Fibroblast of skin of right biceps (primary cell): ENCODE measurements at places on chromosomes 4 and X.

DNA sequence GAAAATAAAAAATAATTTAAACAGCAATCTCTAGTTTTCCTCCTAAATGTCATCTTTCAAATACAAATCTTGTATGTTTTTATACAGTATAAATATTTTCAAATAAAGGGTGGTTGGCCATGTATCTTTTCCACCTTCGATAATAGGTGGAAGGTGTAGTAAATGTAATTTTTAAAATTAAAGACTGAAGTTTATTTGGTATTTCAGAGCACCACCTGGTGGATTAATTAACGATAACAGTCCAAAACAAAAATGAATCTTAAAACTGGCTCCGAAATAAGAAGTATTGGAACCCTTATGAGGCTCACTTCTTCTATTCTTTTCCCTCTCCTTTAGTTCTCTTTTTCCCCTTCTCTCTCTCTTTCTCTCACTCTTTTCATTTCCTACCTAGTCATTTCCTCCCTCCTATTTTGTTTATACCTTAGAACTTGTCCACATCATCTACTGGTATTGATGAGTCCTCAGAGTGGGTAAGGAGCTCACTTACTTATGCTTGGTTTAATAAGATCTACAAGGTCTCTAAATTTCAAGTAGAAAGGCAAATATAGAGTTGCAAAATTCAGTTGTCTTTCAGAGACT, 82.9 kb upstream of the EXOC1L start:
- no peak for DNase-seq

DNA sequence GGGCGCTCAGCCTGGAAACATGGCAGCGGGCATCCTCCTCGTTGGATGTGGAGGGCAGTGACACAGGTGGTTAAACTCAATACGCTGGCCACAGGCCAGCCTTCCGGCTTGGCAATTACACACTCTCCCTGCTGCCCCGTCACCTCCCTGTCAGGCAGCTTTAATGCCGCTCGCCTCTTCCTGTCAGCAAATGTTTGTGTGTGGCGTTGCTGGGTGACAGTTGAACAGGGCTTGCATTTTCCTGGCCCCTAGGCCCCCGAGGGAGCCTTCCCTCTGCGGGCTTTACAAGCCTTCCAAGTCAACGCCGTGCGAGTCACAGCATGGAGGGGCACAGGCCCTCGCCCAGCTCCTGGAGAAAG, 620.0 kb downstream of the BCOR start:
- peak; percentile 22 for DNase-seq

DNA sequence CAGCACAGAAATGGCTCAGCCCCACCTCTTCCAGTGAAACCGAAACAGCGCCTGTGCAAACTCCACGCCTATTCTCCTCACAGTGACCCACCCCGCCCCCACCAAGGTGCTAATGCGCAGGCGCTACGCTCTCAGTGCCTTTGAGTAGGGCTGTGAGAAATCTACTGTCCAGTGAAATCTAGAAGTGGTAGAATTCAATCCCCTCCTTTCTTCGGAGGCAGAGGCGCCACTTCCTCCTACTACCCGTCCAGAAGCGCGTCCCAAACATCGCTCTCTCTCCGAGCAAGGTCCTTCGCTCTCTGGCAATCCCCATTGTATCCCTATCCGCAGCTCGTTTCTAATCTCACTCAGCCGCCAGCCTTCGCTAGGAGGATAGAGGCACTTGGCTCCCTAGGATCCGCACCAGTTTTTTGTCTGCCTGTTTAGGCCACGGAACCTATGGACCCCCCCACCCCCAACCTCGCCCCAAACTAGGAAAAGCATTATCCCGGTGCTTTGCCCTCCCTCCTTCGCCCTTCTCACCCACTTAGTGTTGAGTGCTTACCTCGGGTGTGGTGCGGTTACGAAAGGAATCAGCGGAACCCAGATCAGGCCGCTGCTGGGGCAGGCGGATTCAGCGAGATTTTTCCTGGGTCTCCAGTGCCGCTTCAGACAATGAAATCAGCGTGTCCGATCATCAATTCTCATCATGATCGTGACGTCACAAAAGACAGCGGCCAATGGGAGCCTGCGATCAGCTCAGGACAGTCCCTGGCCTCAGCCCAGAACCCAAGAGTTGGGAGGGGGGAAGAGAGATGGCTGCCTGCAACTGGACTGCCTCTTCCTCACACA, at the start of gene HDX:
Gene HDX (minus strand): TSS at position 656 of the 831 bp plus-strand sequence. CDS start 27,056 bp downstream, outside the sequence.
- peak; percentile 86 for DNase-seq

DNA sequence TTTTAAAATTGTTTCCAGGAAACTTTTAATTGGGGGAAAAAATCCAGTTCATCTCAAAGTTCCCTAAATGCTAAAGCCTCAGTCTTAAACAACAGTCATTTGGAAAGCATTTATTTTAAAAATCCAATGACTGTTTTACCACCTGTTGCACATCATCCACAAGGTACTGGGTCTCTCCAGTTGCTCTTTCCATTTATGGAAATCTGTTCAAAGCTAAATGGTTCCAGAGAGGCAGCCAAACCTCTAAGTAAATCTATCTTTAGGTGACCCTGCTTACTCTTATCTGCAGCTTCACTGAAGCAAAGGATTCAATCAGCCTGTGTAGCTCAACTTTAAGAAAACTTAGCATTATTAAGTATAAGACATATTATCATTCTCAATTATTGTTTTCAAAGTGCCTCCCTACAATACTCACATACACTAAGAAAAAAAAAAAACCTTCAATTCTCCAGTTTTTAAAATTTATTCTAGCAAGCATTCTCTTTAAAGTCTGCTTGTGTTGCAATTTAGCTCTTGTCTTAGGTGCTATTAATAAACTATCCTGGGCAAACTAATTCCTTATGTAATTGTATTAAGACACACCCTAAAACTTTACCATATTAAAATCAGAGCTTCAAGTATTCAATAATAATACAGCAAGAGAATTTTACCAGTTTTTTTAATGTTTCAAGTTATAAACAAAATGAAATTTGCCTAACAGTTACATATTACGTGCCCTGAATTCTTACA, 60.6 kb downstream of the NOCT start:
- no peak for DNase-seq

DNA sequence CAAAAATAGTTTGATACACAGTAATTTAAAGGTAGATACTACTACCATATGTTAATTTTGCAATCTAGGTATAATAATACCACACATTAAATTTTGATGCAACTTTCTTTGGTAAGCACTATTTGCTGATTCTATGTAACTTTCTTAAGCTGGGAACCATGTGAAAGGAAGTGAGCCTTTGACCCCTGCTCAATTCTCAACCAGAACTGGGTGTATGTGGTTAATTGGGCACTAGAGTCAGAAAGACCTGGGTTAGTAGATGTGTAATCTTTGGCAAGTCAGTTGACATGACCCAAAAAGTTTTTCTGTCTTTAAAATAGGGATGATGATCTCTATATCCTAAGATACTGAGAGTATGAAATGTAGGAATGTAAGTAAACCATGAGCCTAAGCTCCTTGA, 22.4 kb downstream of the TLR2 start:
- no peak for DNase-seq

GRCh38 chr4:133921280-133922195, 280.1 kb downstream of the PABPC4L start:
- DNase-seq = peak; percentile 6

GRCh38 chr4:15238720-15239119, 189.1 kb upstream of the C1QTNF7 start:
- peak; percentile 57 for DNase-seq

- no peak for DNase-seq
Observed at GRCh38 chr4:85406185-85406584, 68.8 kb upstream of the ARHGAP24 start.

DNA sequence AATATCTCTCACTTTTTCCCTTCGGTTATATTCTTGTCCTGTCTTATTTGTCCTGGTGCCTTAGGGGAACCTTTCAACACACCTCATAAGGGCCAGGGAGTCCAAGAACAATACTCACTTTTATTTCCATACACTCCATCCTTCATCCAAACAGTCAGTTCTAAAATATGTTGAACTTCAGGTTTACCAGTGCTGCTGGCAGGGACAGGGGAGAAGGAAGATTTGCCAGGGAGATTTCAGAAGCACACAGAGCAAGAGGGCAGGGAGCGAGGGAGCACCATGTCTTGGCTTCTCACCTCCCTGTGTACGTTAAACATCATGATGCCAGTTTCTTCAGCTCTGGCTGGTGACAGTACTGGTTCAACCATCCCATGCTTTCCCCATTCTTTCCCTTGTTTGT, 631.1 kb upstream of the FAT1 start:
- no peak for DNase-seq

- DNase-seq = no peak
Observed at GRCh38 chrX:109880629-109881028, 122.3 kb upstream of the TMEM164 start.

- DNase-seq = peak; percentile 72
Observed at GRCh38 chrX:115408771-115409400, 119.4 kb downstream of the LUZP4 start.

GRCh38 chr4:37765741-37766140, 60.7 kb upstream of the PGM2 start:
- no peak for DNase-seq
